ENCODE measurements at places on chromosomes 5 and 9.

DNA sequence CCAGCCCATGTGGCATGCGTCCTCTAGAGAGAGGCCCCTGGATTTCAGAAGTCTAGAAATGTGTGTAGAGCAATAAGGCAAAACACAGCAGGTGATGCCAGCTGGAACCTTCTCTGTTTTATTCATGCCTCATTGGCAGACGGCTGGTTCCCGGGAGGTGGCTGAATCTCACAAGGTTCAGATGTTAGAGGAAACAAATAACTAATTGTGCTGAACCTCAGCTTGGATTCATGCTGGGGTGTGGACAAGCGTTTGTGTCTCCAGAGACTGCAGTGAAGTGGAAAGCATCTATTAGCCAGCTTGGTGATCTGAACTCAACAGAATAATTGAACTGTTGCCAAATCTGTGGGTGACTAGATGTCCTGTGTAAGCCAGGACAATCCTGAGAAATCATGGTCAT lies 131.1 kb upstream of the NR4A3 start:
- no peak for DNase-seq

- DNase-seq = no peak
Observed at GRCh38 chr9:125428060-125428901, 166.7 kb downstream of the GAPVD1 start.

DNA sequence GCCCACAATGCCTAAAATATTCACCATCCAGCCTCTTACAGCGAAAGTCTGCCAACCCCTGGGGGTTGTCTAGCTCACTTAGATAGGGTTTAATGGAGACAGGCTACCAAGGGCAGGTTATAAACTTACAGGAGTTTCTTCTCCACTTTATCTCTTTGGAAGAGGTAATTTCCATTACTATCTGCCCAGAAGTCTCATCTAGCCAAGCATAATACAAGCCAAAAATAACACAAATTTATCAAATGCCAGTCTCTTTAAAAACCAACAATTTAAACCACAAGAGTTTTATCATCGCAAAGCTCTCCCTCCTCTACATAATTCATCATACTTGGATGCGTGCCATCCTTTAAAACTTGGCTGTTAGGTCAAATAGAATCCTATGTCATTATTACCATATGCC lies 6.2 kb downstream of the RBM22 start:
- no peak for DNase-seq

- no peak for DNase-seq
Observed at GRCh38 chr5:142826093-142826492, 55.9 kb downstream of the ARHGAP26 start.

Measured in H54 (cell line).